ENCODE measurements at places on chromosomes 11 and 22. TPM values are rescaled to one million over a fixed set of nuclear protein-coding genes. Genes with fewer than 3 reads are reported as not detected.

GRCh38 chr11:1049071-1049405, 12.5 kb upstream of the MUC6 start:
- no peak for DNase-seq

DNA sequence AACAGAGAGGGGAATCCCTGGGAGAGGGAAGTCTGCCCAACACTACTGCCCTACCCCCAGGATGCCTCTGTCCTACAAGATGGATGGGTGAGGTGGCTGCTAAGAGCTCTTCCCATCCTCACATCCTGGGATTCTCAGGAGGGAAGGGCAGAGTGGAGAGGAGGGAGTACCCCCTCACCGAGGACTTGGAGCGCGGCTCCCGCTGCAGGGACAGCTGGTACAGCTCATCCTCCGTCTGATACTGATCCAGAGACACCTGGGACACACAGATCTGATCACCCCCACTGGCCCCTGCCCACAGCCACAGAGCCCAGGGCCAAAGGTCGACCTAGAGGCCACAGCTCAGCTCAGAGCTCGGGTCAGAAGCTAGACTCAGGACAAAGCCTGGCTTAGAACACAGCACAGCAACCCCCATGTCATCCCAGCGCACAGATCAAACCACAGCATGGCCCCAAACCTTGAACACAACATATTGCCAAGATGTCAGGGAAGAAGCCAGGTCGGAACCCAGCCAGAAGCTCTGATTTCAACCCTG, 8.2 kb downstream of the RASGRP2 start:
- DNase-seq = no peak

GRCh38 chr11:123796226-123796625, 9.9 kb downstream of the OR6M1 start:
- no peak for DNase-seq

GRCh38 chr11:78810559-78811009, 235.9 kb upstream of the NARS2 start:
- DNase-seq = no peak

GRCh38 chr11:15770798-15771414, 585.4 kb downstream of the SOX6 start:
- DNase-seq = no peak

DNA sequence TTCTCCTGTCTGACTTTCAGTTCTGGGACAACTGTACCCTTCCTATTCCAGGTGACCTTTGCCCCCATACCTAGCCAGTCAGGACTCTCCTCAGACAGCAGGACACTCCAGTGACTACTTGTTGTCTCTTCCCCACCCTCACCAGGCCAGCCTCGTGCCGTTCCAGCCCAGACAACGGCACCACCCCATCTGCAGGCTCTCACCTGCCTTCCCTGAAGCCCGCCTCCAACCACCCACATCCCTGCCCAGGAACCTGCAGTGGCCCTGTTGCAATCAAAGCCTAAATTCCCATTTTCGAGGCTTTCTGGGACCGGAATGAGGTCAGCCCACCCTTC, 3.7 kb downstream of the IL2RB start:
- DNase-seq = no peak

- no peak for DNase-seq
Measured at GRCh38 chr11:77457340-77457739, 16.6 kb downstream of the PAK1 start.

POU2AF1 gene
- not detected for total RNA-seq

PGGHG gene
- total RNA-seq = 13.0 TPM

EXPH5 gene
- 2.3 TPM for total RNA-seq

ARSA gene
- 14.3 TPM for total RNA-seq

All from A172 (cell line).